Hematopoietic multipotent progenitor cell treated with erythropoietin and hydrocortisone succinate and interleukin-3 and kit ligand, for 17 days (in vitro differentiated cells): ENCODE measurements at places on chromosomes 2 and 18.

- no peak for DNase-seq
Observed at GRCh38 chr2:188519136-188519535, 227.5 kb downstream of the GULP1 start.

- no peak for DNase-seq
Observed at GRCh38 chr2:187577310-187577709, 23.1 kb upstream of the TFPI start.

- DNase-seq, result no peak
Observed at GRCh38 chr18:22282311-22283115, 113.1 kb downstream of the GATA6 start.

DNA sequence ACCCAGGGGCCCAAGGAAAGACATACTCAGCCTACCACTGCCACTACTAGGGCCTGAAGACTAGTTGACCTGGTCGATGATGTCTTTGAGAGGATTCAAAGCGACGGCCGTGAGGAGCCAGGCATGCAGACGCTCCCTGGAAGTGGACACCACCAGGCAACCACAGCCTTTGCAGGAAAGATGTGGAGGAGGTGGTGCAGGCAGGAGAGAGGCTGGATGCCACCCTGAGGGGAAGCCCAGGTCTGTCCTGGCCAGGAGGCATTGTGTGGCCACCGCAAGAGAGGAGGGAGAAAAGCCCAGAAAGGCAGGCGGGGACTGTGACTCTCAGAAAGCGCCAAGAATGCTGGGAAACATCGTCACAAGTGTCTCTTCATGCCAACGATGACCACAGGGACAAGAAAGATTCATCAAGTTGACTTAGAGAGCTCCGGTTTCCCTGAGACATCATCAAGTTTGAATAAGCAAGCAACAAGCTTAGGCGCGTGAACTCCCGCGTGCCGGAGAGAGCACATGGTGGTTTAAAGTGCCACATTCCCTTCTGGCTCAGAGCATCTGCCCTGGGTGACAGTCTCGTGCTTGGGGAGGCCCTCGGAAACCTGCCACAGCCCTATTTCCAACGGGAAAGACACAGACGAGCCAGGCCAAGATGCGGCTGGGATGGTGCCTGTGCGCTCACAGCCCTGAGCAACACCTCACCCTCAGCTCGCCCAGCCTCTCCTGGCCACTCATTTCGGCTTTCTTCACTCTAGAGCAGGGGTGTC is 464.5 kb upstream of the SALL3 start:
- no peak for DNase-seq

DNA sequence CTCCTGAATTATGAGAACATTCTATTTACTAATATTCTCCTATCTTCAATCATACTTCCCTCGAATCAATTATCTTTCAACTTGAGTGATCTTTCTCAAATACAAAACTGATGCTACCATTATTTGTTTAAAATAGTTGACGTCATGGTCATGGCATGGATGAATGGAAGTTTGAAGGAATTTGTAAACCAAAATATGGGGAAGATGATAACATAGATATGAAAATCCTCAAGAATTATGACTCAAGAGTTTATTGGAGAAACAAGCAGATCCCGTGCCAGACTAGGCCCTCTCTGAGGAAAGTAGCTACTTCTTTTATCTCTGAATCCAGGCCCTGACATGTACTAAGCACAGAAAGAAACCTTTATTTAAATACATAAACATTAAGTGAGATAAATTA is 270.4 kb upstream of the MC4R start:
- DNase-seq, result no peak

GRCh38 chr2:221555494-221555846 is 16.6 kb downstream of the EPHA4 start:
- DNase-seq, result no peak

- DNase-seq, result no peak
Observed at GRCh38 chr2:183390109-183390508, 265.9 kb downstream of the NUP35 start.

DNA sequence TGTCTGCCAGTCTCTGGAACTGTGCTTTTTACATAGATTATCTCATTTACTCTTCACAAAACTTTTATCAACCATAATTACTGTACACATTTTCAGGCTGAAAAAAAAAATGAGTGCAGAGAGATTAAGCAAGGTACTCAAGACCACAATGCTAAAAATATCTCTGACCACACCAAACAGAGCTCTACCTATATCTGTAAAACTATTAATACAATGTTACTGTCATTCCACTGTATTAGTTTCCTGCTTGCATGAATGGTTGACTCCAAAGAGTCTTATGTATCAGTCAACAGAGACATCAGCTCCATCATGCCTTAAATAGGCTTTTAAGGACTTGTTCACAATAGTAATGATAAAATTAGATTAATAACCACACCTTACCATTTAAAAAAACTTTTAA is 134.7 kb upstream of the CCDC150 start:
- no peak for DNase-seq

DNA sequence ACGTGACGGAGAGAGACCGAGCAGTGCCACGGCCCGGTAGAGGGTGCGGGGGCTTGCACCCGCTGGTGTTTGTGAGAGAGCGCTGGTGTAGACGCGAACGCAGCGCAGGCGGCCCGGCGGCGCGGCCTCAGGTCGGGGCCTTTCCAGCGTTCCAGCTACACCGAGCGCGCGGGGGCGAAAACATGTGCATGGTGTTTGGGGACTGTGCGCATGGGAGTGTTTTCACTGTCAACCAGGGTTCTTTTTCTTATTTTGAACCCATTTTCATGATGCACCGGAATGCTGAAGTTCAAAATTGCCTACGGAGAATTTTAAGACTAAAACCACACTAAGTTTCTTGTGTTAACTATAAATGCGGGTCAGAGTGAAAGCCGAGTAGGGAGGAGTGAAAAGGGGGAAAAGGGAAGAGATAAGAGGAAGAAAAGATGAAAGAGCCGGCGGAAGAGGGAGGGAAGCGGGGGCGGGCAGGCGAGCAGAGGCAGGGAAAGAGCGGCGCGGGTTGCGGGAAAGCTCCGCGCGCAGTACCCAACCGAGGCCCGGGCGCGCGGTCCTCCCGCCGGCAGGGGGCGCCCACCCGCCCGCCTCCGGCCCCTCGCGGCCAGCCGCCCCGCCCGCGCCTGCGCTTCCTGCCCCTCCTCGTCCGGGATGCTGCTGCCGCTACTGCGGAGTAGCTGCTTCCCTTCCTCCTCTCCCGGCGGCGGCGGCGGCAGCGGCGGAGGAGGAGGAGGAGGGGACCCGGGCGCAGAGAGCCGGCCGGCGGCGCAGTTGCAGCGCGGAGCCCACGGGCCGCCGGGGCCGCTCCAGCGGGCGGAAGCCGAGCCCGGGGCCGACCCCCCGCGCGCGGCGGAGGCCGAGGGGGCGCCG is at the start of gene RAB12:
Gene RAB12, plus strand, starts transcription at position 643 of the 864 bp plus-strand sequence. Its CDS starts 3 bp downstream, at position 646.
- DNase-seq, result peak; percentile 81

GRCh38 chr2:144642131-144642530 is 122.2 kb upstream of the ZEB2 start:
- no peak for DNase-seq

DNA sequence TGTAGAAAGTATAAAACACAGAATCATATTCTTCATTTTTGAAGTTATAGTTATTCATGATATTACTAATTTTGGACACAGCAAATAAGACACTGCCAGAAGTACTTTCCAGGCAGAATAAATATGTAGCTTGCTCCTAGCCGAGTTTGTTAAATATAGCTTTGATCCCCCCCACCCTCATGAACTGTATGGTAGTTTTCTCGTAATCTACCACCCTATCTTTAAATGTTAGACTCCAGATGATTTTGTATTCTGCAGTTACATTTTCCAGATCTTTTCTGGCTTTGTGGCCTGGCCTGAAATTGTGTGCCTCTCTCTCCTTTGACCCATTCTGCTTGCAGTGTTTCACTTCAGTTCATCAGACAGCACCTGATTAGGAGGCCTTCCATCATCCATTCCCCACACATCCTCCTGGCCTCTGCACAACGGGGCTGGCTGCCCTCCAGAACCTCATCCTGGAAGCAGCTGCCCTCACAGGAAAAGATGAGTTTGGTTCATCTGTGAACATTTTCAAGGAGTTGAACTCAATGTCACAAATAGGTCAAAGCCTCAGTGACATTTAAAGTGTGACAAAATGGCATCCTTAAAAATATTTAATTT is 4.7 kb upstream of the KCNJ3 start:
- DNase-seq, result no peak

- no peak for DNase-seq
Observed at GRCh38 chr2:235165631-235166030, 213.8 kb downstream of the SH3BP4 start.

DNA sequence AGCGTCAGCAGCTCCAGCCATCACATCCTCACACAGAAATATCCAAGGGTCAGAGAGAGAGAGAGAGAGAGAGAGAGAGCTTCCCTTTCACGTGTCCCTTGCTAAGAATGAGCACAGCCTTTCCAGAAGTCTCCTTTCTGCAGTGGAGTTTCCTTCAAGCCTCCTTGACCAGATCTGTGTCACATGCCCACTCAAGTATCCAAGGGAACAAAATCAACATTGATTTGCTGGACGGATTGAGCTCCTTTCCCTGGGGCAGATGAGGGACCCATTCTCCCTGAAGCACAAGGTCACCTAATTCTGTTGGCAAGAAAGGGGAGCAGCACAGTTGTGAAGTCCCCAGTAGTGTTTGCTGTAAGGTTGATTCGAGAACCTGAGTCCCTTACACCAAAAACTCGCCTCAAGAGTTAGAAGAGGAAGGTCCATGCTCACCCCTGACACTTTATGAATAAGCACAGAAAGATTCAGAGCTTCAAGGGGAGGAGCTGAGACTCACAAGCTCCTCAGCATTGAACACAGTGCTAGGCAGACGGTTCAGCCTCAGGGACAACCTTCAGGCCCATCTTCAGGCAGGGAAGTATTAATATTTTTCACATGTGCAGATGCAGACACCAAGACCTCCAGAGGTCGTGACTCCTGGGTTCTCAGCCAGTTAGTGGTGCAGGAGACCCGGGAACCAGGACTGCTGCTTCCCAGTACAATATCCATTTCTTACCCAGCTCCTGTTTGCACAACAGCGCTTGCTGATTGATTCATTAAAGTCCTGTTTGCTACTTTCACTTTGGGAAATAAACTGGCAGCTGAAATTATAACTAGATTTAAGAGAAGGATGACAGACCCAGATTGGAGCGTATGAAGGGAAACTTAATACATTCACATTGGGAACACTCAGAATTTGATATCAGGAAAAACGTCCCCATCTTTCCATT is 38.2 kb upstream of the MARCO start:
- no peak for DNase-seq

DNA sequence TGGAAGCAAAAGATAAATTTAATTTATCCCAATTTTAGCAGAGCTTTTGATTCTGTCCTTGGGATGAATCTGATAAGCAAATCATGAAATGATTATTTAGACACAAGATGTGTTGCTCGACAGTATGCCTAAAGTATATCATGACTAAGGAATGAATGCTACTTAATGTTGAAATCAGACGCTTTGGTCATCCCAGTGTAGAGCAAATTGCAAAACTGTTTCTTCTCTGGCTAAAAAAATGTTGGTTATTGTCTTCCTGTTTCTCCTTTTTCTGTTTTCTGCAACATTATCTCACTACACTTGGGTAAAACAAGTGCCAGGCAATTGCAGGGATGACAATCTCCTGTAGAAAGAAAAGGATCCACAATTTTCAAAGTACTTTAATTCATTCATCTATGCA is 66.4 kb downstream of the BABAM2 start:
- DNase-seq, result no peak

DNA sequence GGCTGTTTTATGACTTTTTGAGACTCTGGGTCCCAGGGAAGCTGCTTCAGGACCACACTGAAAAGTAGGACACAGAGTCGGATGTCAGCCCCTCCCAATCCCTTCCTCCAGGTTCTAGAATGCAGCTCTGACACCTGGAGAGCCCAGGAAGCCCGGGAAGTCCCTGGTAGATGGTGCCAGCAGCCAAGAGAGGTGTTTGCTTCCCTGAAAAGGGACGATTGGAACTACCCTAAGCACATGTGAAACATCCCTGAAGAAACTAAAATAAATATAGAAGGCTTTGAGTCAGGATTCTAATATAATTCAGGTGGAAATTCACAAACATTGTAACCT is 163.2 kb upstream of the CYRIA start:
- no peak for DNase-seq

DNA sequence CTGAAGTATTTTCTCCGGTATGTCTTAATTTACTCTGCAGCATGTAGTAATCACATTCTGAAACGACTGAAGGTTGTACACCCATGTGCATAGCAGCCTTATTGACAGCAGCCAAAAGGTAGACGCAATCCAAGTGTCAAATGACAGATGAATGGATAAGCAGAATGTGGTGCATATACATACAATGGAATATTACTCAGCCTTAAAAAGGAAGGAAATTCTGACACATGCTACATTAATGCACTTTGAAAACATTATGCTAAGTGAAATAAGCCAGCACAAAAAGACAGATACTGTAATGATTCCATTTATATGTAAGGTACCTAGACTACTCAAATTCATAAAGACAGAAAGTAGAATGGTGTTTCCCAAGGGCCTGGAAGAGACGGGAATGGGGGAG is 88.0 kb upstream of the EFEMP1 start:
- DNase-seq, result no peak

DNA sequence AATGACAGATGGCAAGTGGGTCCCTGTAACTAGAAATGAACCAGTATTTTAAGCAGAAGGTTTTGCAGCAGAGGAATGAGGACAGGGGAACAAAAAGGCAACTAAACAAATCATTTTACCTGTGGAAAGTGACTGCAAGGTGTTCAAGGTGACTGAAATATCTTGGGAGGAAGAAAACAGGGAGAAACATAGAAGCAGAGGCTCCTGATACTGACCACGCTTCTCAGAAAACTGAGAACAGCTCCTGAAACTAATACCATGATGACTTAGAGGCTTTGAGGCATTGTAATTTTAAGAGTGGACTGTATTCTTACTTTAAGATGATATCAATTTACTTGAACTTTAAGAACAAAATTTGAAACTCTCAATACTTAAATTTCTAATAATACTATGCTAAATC is at the start of gene DYTN:
Gene DYTN, minus strand, starts transcription at position 101 of the 400 bp plus-strand sequence. CDS start 117 bp downstream, outside the sequence.
- DNase-seq, result no peak

DNA sequence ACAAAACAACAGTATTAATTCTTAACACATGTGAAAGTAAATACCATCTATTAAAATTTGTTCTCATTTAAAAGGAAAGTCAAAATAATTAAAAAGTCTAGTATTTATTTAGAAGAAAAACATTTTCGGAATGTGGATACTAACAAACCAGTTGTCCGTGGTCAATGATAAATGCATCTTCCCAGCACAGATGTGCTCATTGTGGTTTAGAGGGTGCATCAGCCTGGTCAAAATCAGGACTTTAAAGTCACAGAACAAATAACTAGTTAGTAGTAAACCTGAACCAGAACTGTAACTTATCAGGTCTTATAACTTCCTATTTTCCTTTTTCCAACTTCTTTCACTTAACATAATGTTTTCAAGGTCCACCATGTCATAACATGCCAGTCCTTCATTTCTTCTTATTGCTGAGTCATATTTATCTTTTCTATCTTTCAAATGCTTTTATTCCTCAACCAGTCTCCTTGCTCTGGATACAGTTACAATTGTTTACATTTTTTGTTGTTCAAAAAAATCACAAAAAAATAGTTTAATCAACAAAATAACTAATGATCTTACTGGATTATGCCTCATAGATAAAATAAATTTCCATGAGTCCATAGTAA is 55.8 kb downstream of the ID2 start:
- DNase-seq, result no peak
